Stimulated activated CD4-positive, alpha-beta T cell treated with anti-CD3 and anti-CD28 coated beads, Interleukin-15, amount 100 ng/mL, for 48 hours (primary cell): ENCODE measurements at places on chromosomes 11 and 22.

GRCh38 chr22:33577862-33578411 lies 342.3 kb downstream of the LARGE1 start:
- no peak for DNase-seq

DNA sequence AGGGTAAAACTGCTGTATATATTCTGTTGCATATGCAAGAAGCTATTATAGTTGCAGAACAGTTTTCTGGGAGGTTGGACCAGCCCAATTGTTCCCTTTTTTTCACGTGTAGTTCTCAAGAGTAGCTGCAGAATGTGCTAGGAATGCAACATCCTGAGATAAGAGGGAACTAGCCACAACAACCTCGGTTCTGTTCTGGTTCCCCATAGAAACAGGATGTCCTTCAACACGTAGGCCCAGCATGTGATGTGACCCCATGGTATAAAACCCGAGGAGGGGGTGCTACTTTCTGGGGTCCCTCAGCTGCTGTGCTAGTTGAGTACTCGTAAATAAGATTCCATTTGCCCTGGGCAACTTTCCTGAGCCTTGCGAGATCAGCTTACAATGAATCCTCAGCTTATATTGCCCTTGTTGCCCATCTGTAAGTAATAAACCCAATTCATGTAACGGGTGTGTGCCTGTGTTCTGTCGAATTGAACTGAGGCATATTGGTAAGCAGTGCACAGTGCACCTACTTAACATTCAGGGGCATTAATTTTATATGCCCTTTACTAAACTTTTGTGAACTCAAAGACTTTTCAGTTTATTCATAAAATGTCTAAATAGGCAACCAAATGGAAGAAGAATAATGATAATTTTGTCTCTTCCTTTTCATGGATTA lies 23.0 kb upstream of the TRAF6 start:
- no peak for DNase-seq

DNA sequence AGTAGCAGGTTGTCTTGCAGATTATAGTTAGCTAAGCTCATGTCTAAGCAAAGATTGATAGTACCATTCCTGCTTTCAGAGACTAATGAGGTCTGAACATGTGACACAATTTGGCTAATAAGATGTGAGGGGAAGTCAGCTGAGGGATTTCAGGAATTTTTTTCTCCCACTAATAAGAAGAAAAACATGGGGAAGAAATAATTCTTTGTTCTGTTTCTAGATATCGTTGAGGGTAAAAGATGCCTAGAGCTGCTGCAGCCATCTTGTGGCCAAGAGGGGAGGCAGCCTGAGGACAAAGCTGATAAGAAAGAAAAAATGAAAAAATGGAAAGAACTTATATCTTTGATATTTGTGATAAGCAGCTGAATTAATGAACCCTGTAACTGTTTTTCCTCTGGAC lies 1334.4 kb downstream of the LRRC4C start:
- no peak for DNase-seq

GRCh38 chr11:44590769-44591168 lies 25.3 kb downstream of the CD82 start:
- no peak for DNase-seq

- no peak for DNase-seq
These were observed 886 bp upstream of the NIPSNAP1 start for GRCh38 chr22:29581799-29582198.

DNA sequence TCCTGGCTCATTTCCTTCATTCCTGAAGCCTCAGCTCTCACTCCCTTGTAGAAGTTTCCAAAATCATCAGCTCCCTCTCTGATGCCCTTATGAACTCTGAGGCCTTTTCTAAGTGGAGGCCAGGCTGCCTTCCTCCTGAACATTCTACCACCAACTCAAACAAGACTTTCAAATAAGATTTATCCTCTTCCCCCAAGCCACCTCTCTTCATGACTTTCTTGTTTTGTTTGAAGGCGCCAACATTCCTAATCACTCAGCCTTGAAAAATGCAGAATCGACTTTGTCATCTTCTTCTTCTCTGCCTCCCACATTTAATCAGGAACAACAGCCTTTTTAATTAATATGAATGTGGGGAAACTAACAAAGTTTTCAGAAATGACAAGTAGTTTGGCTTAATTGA lies 927.9 kb downstream of the OPCML start:
- no peak for DNase-seq

- no peak for DNase-seq
These were observed 15.1 kb downstream of the WNT7B start for GRCh38 chr22:45961679-45962433.

GRCh38 chr22:40671369-40671768 lies 7.9 kb upstream of the MCHR1 start:
- DNase-seq: no peak

DNA sequence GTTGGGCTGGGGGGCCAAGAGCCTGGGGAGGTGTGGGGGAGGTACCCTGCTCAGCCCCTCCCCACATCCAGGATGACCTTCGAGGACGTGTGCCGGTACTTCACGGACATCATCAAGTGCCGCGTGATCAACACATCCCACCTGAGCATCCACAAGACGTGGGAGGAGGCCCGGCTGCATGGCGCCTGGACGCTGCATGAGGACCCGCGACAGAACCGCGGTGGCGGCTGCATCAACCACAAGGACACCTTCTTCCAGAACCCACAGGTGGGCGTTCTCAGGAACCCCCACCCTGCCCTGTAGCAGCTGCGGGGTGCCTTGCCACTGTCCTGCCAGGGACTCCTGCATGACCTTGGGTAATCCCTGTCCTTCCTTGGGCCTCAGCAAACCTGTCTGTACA lies 10.0 kb upstream of the MYO7A start:
- no peak for DNase-seq

DNA sequence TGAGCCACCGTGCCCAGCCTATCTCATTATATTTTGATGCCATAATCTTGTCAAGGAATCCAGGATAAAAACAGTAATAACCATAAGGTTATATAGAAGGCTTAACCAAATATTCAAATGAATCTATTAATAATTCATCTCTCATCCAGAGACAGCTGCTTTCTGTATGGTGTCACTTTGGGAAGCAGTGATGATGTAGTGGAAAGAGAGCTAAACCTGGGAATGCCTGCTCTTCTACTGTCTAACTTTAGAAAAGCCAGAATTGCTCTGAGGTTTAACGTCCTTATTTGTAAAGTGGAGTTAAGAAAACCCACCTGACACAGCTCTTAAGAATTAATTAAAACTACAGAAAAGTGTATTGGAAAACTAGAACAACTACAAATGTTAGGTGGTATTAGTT lies 29.3 kb upstream of the OR10D3 start:
- DNase-seq: no peak

DNA sequence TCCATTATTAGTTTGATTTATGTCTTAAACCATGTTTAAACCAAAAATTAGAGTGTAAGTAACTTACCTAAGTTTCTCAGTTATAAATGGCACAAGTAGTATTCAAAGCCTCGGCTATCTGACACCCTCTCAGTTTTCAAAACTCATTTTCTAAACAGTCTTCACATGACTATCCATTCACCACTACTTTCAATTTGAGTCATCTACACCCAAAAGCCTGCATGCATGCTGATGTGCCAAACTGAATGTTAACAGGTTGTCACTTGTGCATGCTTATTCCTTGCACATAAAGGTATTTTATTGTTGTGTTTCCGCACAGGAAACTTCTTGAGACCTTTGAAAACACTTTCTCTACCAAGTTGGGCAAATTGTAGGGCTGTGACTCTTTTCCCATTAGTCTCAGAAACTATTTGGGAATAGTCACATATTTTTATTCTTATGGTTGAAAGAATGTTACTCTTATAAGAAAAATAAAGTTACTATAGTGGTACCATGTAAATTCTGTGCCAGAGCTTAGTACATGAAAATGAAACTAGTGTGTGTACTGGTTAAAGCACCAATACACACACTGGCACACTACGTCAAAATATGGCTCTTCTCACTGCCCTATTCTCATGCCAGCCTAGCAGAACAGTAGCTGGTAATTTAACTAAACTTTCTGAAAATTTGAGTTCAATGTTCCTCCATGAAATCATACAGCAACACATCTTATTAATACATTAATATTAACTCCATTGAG lies 2.2 kb upstream of the OR51E2 start:
- DNase-seq: no peak

- no peak for DNase-seq
These were observed 26.4 kb downstream of the INCENP start for GRCh38 chr11:62149986-62150886.

- DNase-seq: no peak
These were observed 24.9 kb upstream of the GNAZ start for GRCh38 chr22:23045461-23045860.

- no peak for DNase-seq
These were observed 199.9 kb downstream of the MAML2 start for GRCh38 chr11:96143041-96143521.

- no peak for DNase-seq
These were observed 118.4 kb downstream of the TEAD1 start for GRCh38 chr11:12792590-12792989.

GRCh38 chr22:27637604-27638003 lies 164.0 kb downstream of the MN1 start:
- no peak for DNase-seq

DNA sequence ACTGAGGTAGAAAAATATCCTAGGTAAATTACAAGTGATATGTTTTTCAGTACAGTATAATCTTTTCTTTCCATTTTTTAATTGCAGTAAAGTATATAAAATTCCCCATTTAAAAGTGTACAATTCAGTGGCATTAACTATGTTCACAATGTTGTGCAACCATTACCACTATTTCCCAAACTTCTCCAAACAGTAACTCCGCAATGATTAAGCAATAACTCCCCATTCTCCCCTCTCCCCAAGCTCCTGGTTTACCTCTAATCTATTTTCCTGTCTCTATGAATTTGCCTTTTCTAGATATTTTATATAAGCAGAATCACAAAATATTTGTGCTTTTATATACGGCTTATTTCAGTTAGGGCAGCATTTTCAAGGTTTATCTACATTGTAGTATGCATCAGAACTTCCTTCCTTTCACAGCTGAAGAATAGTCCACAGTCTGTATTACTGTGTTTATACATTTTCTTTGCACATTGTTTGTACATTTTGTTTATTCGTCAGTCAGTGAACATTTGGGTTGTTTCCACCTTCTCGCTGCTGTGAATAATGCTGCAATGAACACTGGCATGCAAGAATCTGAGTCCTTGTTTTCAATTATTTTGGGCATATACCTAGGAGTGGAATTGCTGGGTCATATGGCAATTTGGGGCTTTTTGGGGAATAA lies 110.7 kb downstream of the RPL27A start:
- no peak for DNase-seq

- no peak for DNase-seq
These were observed 32.0 kb downstream of the TBC1D22A start for GRCh38 chr22:46794491-46794890.

- no peak for DNase-seq
These were observed 81.9 kb downstream of the BDNF start for GRCh38 chr11:27618281-27618915.

DNA sequence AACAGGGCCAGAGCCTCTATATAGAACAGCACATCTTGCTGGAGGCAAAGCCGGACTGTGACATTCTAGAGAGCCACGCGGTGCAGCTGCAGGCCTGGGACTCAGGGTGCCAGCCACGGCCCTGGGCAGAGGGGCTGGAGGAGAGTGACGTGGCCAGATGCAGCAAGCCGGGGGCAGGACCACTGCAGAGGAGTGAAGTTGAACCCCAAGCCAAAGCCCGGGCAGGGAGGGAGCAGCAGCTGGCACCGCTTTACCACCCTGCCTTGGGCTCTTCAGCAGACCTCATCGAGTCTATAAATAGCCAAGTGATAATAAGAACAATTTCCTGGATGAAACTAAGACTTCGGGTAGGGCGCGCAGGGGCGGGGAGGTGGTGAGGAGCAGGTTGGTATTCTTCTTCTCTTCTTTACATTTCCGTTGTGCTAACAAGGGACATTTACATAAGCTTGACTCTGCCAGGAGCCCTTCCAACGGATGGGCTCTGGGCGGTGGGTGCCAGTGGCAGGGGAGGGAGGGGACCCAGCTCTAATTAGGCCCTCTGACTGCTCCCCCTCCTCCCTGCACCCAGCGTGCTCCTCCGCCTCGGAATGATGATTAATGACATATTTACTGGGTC lies 110.2 kb downstream of the ST3GAL4 start:
- DNase-seq: no peak

DNA sequence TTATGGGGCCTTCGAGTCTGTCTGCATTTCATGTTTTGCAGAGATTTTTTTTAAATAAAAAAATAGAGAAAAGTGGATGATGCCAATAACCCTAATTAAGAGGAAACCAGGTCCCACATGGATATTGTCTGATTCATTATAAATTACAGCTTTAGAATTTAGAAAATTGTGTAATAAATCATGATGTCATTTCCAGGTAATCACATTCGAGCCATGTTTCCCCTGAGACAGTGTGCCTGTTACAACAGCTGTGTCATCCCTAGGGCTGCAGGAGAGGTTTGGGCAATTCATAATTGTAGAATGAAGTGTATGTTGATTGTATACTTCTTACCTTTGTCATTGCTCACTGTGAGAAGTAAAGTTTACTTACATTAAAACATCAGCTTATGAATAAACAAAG lies 38.3 kb downstream of the NCAM1 start:
- no peak for DNase-seq

DNA sequence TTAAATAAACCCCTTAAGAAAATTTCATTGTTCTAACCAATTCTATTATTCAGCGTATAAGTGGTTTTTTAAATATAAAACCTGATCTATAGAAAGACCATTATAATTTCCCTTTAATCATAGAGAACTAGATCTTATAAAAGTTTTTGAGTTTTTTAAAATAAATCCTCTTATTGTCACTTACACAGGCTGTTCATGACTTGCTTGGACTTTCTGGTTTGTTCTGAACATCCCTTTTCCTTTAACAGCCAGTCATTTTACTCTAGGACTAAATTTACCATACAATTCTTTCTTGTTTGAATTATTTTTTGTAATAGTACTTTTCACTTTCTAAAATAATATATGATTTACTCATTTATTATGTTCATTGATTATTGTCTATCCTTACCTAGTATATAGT lies 4.7 kb downstream of the NXPE2 start:
- DNase-seq: no peak

GRCh38 chr11:122082205-122082604 lies 33.8 kb downstream of the BLID start:
- no peak for DNase-seq

DNA sequence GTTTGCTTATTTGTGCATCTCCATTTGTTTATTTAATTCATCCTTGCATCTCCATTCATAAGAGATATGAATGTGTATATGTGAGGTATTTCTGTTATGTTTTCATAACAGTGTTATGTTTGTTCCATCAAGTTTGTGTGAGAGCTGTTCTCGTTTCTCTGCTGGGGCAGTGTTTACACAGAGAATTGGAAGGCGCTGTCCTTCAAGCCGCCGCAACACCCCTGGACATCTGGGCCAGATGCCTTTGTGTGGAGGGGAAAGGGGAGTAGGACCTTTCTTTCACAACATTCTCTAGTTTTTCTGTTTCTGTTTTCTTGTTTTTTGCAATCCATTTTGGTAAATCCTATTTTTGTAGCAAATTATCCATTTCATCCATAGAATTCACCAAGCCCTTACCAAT lies 7.0 kb upstream of the TM7SF2 start:
- no peak for DNase-seq
